ENCODE measurements at places on chromosomes 7 and 10.

DNA sequence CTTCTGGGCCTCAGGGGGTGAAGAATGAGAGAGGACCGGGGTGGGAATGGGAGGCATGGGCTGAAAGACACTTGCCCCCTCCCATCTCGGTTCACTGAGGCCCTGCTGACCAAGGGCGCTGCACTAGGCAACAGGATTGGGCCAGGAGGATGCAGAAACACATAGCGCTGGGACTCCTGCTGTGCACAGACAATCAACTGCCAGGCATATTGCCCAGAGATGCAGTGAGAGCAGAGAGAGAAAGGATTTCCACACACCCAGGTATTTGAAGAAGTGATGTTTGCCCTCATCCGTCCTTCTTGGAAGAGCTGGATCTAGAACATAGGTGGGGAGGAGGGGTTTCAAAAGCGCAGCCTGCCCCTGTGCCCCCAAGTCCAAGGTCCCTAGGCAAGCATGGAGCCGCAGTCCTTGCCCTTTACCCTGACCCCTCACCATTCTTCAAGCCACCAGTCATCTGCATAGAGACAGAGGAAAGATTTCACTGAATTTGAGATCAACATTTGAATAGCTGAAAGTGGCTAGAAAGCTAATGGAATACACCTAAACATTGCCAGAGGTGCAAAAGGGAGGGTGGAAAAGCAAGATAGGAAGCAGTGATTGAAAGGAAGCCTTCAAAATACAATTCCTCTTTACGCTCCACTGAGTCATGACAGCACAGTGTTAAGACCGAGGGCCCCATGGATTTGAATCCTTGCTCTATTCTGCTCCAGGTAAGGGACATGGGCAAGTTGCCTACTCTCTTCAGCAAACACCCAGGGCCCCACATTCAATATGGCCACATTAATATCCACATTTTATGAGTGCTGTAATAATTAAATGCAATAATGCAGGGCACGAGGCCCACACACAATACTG, 44.2 kb upstream of the TNS3 start:
- H3K36me3 ChIP-seq: no peaks in the 10 kb centered on the region
- no peak overlapping the region for H3K4me3 ChIP-seq
- no peaks in the 10 kb centered on the region for H3K27me3 ChIP-seq
- no peak overlapping the region for H3K27ac ChIP-seq
- no peaks in the 10 kb centered on the region for H3K4me1 ChIP-seq

DNA sequence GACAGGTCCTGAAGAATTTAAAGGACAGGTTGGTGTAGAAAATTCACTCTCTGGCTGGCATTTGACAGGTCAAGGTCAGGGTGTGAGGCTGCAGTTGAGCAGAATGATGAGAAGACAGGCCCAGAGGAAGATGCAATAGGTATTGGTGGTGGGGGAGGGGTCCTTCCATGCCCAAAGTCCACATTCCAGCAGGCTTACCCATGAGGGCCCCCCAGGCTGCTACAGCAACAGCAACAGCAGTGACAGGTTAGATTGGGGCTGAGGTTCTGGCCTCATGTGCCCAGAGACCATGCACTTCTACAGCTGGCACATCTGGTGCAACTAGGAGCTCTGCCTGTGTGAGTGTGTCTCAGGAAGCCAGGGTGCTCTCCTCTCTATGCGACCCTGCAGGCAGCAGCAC, 223.5 kb upstream of the GHITM start:
- H3K4me3 ChIP-seq: no peak overlapping the region
- DNase-seq: no peak
- H3K27ac ChIP-seq: no peak overlapping the region
- peaks cover 7% of the 10 kb centered on the region for H3K4me1 ChIP-seq
- peaks cover 4% of the 10 kb centered on the region for H3K27me3 ChIP-seq
- no peaks in the 10 kb centered on the region for H3K36me3 ChIP-seq

DNA sequence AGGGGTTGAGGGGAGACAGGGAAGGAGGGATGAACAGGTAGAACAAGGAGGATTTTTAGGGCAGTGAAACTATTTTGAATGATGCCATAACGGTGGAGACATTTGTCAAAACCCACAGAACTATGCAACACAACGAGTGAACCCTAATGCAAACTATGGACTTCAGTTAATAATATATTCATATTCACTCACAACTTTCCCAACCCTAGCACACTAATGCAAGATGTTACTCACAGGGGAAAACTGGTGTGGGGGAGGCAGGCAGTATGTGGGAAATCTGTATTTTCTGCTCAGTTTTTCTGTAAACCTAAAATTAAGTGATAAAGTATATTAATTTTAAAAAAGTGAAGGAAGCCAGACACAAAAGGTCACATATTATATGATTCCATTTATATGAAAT, 17.3 kb downstream of the GNA12 start:
- no peaks in the 10 kb centered on the region for H3K27me3 ChIP-seq
- peaks cover 3% of the 10 kb centered on the region for H3K36me3 ChIP-seq
- DNase-seq: no peak
- H3K27ac ChIP-seq: no peak overlapping the region

DNA sequence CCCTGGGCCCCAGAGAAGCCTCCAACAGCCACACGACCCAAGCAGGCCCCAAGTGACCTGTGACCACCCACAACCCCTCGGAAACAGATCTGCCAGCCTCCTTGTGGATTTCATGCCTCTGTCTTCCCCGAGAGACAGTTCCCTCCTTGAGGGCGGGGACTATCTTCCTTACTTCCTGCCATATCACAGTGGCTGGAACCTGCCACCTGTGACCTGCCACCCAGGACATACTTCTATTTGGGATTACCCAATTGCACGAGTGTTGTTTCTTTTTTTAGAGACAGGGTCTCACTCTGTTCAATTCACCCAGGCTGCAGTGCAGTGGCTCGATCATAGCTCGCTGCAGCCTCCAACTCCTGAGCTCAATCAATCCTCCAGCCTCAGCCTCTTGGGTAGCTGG, 25.9 kb downstream of the TNRC18 start:
- H3K27ac ChIP-seq: peak overlapping the region; percentile 91
- peaks cover 12% of the 10 kb centered on the region for H3K36me3 ChIP-seq
- peak overlapping the region; percentile 82 for H3K4me3 ChIP-seq
- no peaks in the 10 kb centered on the region for H3K27me3 ChIP-seq
- DNase-seq: no peak
- peaks cover 29% of the 10 kb centered on the region for H3K4me1 ChIP-seq

- DNase-seq: no peak
- no peak overlapping the region for H3K27ac ChIP-seq
- H3K27me3 ChIP-seq: peaks cover 26% of the 10 kb centered on the region
- H3K4me3 ChIP-seq: no peak overlapping the region
- peaks cover 11% of the 10 kb centered on the region for H3K4me1 ChIP-seq
Measured at GRCh38 chr7:116532102-116532688, 7.4 kb downstream of the CAV1 start.

- H3K27ac ChIP-seq: no peak overlapping the region
- no peak overlapping the region for H3K4me3 ChIP-seq
- peaks cover 11% of the 10 kb centered on the region for H3K27me3 ChIP-seq
- no peaks in the 10 kb centered on the region for H3K4me1 ChIP-seq
- no peaks in the 10 kb centered on the region for H3K36me3 ChIP-seq
- no peak for DNase-seq
Measured at GRCh38 chr10:43681220-43681619, 32.5 kb upstream of the ZNF32 start.

DNA sequence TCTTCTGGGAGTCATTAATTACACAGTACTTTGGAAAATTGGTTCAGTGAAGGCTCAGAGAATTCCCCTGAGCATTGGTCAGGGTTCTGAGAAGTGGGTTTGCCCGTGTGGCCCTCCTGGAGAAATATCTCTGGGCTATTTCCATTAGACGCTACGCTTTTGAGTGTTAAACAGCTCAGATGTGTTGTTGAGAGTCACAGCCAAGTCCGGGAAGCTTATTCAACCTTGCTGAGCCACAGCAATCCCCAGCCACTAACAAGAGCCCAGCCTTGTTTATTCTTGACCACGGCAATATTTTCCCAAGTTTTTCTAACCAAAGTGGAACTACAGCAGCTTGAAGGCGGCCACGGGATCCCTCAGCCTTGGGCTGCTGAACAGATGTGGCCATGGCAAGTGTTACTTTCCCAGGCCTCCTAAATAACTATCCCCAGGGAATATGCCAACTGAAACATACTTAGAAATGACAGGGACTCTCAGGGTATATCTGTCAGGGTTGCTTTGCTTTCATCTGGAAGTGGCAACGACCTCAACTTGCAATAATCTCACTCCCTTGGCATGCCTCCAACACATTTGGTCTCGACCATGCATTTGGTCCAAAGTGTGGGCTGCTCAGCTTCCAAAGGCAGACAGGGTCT, 214.7 kb downstream of the EMX2 start:
- DNase-seq: no peak
- no peaks in the 10 kb centered on the region for H3K36me3 ChIP-seq
- no peaks in the 10 kb centered on the region for H3K4me1 ChIP-seq
- peaks cover 7% of the 10 kb centered on the region for H3K27me3 ChIP-seq
- H3K4me3 ChIP-seq: no peak overlapping the region

- no peak for DNase-seq
- peaks cover 46% of the 10 kb centered on the region for H3K4me1 ChIP-seq
- H3K27me3 ChIP-seq: peaks cover 7% of the 10 kb centered on the region
Measured at GRCh38 chr7:142455392-142455791, 197.5 kb upstream of the PRSS58 start.

- peak overlapping the region; percentile 78 for H3K27ac ChIP-seq
- no peak overlapping the region for H3K4me3 ChIP-seq
- H3K27me3 ChIP-seq: no peaks in the 10 kb centered on the region
- H3K36me3 ChIP-seq: peaks cover 4% of the 10 kb centered on the region
Measured at GRCh38 chr7:3065724-3066143, 22.1 kb upstream of the CARD11 start.
